ENCODE measurements at places on chromosomes 4 and X.

DNA sequence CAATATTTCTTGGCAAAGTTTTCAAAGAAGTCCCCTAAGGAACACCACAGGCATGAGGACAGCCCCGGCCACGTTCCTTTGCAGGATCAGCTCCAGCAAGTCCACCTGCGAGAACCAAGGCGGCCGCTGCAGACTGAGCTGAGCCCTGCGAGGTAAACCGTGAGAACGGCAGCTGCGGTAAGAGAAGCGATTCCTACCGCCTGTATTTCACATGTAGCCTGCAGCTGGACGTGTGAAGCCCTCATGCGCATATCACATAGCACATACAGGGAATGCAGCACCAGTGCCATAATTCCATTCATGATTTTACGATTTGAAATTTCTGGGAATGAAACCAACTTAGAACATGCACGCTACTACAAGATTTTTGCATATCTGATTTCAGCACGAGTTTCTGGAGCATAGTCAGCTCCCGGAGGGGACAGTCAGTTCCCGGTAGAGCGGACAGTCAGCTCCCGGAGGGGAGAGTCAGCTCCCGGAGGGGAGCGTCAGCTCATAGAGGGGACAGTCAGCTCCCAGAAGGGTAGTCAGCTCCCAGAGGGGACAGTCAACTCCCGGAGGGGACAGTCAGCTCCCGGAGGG is 41.7 kb downstream of the FGFRL1 start:
- no peak for DNase-seq

- DNase-seq: no peak
Measured at GRCh38 chr4:32962100-32962499, 2241.9 kb downstream of the PCDH7 start.

- no peak for DNase-seq
Measured at GRCh38 chr4:73841243-73841925, 4.9 kb downstream of the CXCL6 start.

DNA sequence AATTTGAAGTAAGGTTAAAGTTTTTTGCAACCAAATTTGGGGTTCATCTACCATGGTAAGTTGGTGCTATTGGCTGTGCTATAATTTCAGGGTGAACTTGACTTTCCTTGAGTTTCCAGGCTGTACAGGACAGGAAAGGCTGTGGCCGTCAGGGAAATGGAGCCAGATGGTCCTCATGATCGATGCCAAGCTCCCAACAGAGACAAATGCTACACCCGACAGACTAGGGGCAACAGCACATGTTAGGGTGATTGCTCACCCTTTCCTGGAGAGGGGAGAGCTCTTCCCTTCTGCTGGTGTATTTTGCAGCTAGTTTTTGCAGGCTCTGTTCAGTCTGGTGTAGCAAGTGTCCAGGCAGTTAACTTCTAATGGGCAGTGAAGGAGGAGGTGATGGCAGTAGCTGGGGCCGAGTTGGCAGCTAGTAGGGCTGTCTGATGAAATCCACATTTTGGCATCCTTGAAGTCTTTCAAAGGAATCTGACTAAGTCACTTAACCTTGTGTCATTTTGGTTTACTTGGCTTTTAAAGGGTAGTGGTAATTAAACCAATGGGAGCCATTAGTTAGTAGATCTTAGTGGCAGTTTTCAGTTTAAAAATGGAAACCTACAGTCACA is 47.8 kb downstream of the GAB1 start:
- no peak for DNase-seq
